Activated naive CD4-positive, alpha-beta T cell treated with anti-CD3 and anti-CD28 coated beads, Interleukin-2, amount 10 ng/mL, durations not matched to agents 5 hours and 36 hours (primary cell): ENCODE measurements at places on chromosomes 1 and 21. TPM values are rescaled to one million over a fixed set of nuclear protein-coding genes. Genes with fewer than 3 reads are reported as not detected.

GIPC2 gene
- 0.20 TPM for total RNA-seq

PDZK1IP1 gene
- not detected for total RNA-seq

SAMD11 gene
- total RNA-seq = not detected

HSF2BP gene
- total RNA-seq = 0.58 TPM

HIPK1 gene
- total RNA-seq = 82.3 TPM

RUNX3 gene
- 113 TPM for total RNA-seq

PCSK9 gene
- not detected for total RNA-seq

TNFSF4 gene
- 3.1 TPM for total RNA-seq

CERS2 gene
- total RNA-seq = 153 TPM

C4BPB gene
- 4.2 TPM for total RNA-seq

NBPF6 gene
- not detected for total RNA-seq

BMP8B gene
- 0.19 TPM for total RNA-seq

C1orf226 gene
- not detected for total RNA-seq

NR1I3 gene
- not detected for total RNA-seq
